ENCODE measurements at places on chromosomes 7 and 10.

- no peak for DNase-seq
Observed at GRCh38 chr10:36621346-36621745, 504.1 kb upstream of the ANKRD30A start.

DNA sequence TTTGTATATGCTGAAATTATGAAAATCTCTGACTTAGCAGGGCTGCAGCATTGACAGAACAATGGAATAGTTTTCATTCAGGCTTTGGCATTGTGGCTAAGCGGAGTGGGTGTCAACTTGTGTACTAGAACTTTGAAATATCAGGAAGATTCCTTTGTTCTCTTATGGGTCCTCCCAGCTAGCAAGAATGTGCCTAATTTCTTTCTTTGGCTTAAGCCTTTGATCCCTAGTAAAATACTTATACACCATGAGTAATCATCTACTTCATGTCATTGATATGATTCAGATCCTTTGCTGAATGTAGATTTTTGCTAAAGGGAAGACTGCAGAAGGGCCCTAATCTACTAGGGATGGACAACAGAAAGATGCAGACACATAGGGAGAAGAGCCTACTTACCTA lies 6.2 kb downstream of the AVL9 start:
- DNase-seq = no peak

DNA sequence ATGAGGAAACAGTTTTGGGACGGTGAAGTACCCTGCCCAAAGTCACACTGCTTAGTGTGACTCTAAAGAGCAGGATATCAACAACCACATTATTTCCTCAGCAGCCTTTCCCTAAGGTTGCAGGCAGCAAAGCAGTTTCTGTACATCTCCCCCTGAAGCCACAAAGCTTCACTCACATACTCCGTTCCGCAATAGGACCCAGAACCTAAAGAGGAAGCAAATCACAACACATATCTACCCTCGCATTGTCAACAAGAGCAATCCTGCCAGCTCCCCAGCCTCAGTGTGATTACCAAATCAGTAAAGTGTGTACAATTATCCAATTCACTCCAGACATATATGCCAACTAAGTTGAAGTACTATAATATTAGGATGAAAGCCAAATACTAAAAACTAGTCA lies 30.8 kb downstream of the VAX1 start:
- DNase-seq = no peak

- no peak for DNase-seq
Observed at GRCh38 chr7:76165973-76166403, 35.7 kb upstream of the SRRM3 start.

DNA sequence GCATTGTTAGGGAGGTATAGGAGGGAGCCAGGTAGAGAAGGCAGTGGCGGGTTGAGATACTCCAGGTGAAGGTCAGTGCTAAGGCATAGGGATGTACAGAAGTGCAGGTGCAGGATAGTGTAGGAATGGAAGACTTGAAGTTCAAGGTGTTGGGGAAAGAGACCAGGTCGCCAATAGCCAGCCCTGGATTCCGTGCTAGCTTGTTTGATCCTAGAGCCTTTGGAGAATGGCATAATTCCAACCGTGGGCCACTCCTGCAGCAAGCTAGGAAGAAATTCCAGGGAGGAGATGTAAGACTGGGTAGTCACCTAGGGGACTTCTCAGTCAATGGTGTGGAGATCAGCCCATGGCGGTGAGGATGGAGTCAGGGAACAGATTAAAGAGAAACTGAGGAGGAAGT lies 272.7 kb downstream of the RPS24 start:
- no peak for DNase-seq

GRCh38 chr10:94428766-94429707 lies 26.7 kb downstream of the TBC1D12 start:
- DNase-seq = no peak

- no peak for DNase-seq
Observed at GRCh38 chr7:5653661-5654060, 127.8 kb downstream of the RNF216 start.

- no peak for DNase-seq
Observed at GRCh38 chr10:93299195-93299594, 182.9 kb downstream of the MYOF start.

DNA sequence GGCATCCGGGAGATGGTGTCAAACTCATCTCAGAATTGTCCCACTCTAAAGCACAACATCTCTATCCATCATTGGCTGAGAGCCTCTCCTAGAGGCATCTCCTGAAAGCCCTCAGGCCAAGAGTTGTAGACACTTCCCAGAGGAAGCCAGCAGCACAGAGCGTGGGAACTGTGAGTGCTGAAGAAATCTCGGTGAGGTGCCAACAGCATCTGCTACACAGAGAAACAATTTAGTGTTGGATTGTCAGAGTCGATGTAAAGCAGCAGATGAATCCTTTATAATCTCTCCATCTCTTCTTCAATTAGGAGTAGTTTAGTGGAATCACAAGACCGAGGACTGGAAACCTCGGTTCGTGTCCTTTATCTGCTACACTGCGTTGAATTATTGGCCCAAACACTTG lies 172.2 kb downstream of the C7orf25 start:
- no peak for DNase-seq

GRCh38 chr7:85897967-85898366 lies 711.1 kb upstream of the SEMA3D start:
- no peak for DNase-seq

DNA sequence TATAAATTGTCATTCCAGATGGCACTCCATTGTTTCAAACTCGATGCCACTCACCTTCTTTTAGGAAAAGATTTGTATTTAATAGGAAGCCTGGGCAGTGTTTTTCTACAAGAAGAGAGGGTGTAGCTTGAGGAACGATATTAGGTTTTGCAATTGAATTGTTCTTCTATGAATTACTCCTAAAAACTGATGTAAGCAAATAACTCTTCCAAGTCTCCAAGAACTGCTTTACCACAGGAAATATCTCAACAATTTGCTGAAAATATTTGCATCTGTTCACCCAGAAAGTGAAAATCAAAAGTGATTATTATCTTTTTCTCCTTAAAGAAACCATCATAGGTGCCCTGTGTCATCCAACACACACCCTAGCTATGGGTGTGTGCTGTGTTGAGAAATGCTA lies 261.3 kb upstream of the MEOX2 start:
- no peak for DNase-seq

DNA sequence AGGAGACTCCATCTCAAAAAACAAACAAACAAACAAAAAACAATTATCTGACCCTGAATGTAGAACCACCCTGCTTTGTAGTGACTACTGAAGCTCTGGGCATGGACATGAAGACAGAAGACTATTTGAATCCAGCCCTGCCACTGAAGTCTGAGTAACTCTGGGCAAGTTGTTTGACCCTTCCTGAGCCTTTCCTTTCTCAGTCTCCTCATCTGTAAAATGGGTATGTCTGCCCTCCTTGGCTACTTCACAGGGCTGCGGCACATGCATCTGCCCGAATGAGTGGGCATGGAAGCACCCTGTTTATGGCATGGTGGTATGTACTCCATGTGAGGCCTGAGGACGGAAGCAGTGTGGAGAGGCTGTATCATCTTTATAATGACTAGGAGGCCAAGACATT lies 22.2 kb upstream of the MALSU1 start:
- DNase-seq = no peak

- DNase-seq = no peak
Observed at GRCh38 chr7:98761225-98761624, 108.6 kb downstream of the TMEM130 start.

- no peak for DNase-seq
Observed at GRCh38 chr7:4931943-4932342, 27.0 kb downstream of the MMD2 start.

Measured in cortex of kidney (tissue), 1 donor.